Stimulated activated CD4-positive, alpha-beta T cell treated with anti-CD3 and anti-CD28 coated beads, TNF-alpha, amount 100 ng/mL, for 4 hours (primary cell): ENCODE measurements at places on chromosomes 4 and X.

- no peak for DNase-seq
Observed at GRCh38 chrX:129653971-129654651, 645 bp downstream of the APLN start.

DNA sequence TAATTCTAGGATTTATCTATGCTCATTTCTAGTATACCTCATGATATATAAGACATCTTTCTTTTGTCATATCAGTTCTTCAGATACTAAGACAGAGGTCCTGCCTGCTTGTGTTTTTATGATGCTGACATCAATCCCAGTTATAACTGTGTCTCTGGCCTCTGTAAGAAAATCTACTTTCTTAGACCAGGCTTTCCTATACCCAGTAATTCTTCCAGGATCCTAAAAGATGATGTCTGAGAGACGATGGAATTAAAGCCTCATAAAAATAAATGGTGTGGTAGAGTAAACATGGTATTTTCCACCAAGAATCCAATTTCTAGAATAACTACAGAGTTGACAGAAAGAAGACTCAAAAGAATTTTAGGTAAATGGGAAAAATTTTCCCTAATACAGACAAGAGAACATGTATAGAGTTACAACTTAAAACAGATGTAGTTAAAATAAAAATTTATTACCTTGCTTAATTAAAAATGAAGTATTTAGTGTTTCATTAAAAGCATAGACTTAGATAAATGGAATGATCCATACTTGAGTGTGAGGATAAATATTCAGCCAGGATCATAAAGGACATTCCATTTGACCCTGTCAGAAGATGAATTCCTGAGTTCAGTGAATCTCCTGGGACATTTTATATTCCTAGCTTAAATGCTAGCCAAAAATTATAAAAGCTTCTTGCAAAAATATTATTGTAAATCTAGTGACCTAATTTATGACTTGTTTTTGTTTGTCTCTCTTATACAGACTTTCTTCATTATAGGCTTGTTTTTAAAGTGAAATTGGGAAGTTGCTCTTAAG lies 137.4 kb downstream of the PDLIM5 start:
- no peak for DNase-seq

DNA sequence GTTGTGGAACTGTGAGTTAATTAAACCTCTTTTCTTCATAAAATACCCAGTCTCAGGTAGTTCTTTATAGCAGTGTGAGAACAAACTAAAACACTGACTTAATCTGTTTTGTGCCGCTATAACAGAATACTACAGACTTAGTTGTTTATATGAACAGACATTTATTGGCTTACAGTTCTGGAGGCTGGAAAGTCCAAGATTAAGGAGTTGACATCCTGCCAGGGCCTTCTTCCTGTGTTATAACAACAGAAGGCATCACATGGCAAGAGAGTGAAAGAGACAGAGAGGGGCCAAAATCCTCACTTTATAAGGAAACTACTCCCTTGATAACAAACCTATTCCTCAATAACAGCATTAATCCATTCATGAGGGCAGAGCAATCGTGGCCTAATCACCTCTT lies 42.5 kb upstream of the KCNIP4 start:
- DNase-seq = no peak

GRCh38 chrX:72129661-72130060 lies 2.1 kb downstream of the RTL5 start:
- no peak for DNase-seq

DNA sequence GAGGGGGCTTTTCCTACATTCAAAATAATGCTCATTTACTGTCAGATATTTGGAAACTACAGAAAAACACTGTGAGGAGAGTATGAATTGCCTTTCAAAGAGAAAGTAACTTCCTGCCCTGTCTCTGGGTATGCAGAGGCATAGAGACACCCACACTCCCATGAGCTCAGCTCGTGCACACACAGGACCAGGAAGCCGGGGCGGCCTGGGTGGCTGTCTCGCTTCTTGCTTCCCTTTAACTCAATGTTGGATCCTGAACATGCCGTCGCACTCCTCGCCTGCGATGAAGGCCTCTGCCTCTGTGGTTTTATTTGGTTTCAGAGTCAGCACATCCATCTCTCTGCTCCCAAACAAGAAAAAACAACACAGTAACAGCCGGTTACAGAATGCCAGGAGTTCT lies 40.1 kb upstream of the GPR78 start:
- peak; percentile 5 for DNase-seq

GRCh38 chr4:150656891-150657290 lies 74.9 kb downstream of the MAB21L2 start:
- no peak for DNase-seq

GRCh38 chr4:38625508-38625907 lies 38.5 kb upstream of the KLF3 start:
- DNase-seq = no peak

- no peak for DNase-seq
Observed at GRCh38 chr4:116636917-116637316, 448.5 kb downstream of the TRAM1L1 start.

DNA sequence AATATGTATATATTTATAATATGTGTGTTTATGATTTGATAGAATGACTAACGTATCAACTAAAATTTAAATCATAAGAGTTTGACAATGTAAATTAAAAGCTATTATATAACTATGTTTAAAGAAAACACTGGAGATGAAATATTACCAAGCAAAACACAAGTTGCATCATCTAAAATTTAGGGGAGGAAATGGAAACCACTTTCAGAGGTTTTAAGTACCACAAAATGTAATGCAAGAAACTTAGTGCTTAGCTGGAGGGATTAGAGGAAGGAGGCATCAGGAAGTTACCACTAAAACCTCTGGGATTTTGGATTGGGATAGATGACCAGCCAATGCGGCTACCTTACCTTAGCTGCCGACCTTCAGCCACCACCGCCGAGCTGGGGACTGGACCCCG lies 1192.1 kb upstream of the PRKX start:
- no peak for DNase-seq

GRCh38 chr4:54063229-54063628 lies 1.2 kb downstream of the CHIC2 start:
- no peak for DNase-seq
